ENCODE measurements at places on chromosomes 4 and X.

DNA sequence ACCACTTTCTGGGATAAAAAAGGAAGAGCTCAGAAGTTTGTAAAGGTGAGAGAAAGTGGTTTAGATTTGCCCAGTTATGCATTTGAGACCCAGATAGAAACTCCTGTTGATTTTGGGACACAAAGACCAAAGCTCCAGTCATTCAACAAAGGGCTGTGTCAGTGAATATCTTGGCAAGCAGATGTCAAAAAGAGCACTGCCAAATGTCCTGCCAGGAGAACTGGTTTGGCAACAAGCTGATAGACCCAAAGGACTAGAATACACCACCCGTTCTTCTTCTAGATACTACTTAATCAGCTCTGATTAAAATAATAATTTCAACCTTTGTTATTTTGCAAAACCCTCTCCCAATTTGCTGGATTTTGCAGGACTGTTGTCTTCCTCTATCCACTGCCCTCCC lies 121.4 kb downstream of the NHS start:
- no peak for DNase-seq

DNA sequence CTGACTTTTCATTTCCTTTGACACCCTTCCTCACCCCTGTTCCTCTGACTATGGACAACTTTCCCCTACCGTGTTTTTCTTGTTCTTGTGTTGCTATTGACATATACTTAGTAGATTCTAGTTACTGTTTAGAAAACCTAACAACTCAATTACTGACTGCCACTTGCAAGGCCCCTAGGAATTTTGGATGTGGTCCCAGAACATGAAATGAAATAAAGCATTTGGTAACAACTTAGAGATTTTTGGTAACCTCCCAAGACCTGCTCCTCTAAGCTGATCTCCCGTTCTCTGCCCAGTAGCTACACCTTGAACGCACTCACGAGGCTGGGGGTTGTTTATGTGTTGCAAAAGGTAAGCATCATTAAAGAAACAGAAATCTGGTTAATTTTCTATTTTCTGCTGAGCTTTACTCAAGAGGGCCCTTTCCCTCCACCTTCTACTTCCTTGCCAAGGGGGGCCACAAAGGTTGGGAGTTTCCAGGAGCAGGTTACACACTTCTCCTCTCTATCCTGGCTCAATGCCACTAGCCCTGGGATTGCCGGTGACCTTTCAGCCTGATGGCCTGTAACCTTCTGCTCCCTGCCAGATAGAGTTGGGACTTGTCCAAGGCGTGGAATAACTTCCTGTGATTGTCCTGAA lies 20.5 kb downstream of the GAB3 start:
- DNase-seq, result no peak

- DNase-seq, result no peak
These were observed 63.9 kb upstream of the PSAPL1 start for GRCh38 chr4:7498446-7499200.

DNA sequence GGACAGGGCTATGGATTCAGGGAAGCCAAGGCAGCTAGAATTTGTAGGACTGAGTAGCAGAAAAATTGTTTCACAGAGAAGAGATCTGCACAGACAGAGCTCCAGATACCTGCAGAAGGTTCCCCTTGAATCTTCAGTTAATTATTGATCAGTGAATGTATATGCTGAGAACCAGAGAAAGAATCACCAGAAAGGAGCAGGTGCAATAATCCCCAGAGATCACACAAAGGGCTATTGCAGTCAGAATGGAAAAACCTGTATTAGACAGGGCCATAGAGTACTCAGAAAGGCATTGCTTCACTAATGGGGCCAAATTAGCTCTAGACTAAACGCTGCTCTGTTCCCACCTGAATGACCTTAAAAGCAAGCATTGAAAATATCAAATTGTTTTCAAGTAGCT lies 35.5 kb upstream of the SMAD1 start:
- DNase-seq, result no peak

DNA sequence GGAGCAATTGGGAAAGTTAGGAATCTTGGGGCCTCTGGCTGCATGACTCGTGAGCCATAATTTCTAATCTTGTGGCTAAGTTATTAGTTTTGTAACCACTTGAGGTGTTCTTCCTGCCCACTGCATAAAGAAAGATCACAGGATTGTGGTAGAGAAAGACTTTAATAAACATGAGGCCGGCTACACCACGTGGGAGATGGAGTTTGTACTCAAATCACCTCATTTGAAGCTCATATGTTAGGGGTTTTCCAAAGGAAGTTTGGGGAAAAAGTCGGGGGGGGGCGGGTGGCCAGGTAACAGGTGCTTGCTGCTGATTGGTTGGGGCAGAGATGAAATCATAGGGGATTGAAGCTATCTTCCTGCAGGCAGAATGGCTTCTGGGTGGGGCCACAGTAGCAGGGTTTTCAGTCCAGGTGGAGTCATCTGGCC lies 287.8 kb downstream of the ZNF674 start:
- no peak for DNase-seq

GRCh38 chr4:142850478-142850877 lies 4.4 kb upstream of the INPP4B start:
- DNase-seq, result no peak

GRCh38 chr4:32460972-32461371 lies 1740.8 kb downstream of the PCDH7 start:
- no peak for DNase-seq
